Tibial artery (tissue), 4 donors: ENCODE measurements at places on chromosomes 5 and 9.

DNA sequence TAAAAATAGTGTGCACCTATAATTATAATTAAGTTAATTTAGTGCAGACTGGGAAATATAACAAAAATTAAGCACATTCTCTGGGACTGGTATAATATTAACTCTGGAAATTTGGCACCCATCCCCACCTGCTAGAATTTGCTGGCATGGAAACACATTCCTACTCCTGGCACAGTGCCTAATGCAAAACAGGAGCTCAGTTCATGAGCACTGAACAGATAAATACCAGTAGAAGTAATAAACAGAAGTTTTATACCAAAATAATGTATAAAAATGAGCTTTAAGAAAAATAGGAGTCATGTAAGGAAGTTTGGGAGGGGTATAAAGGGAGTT lies 23.7 kb upstream of the NPR3 start:
- no peak overlapping the region for H3K4me3 ChIP-seq
- peak overlapping the region; percentile 42 for H3K27ac ChIP-seq
- no peak for DNase-seq
- H3K27me3 ChIP-seq, result no peaks in the 10 kb centered on the region
- no peaks in the 10 kb centered on the region for H3K36me3 ChIP-seq

DNA sequence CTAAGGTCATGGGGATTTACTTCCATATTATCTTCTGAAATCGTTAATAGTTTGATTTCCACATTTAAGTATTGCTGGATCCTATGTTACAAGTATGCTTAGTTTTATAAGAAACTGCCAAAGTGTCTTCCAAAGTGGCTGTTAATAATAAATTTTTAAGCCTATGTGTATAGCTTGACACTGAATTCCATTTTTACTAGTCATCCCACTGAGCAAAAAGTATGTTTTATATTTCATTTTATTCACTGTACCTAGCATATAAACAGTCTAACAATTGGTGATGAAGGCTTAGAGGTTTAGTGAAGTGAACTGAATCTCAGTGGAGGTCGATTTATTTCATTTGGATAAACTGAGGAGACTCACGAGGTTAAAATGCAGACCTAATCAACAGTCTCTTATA lies 174.6 kb downstream of the ADAMTS6 start:
- no peaks in the 10 kb centered on the region for H3K4me1 ChIP-seq
- H3K4me3 ChIP-seq, result no peak overlapping the region
- no peaks in the 10 kb centered on the region for H3K27me3 ChIP-seq
- no peak overlapping the region for H3K27ac ChIP-seq

DNA sequence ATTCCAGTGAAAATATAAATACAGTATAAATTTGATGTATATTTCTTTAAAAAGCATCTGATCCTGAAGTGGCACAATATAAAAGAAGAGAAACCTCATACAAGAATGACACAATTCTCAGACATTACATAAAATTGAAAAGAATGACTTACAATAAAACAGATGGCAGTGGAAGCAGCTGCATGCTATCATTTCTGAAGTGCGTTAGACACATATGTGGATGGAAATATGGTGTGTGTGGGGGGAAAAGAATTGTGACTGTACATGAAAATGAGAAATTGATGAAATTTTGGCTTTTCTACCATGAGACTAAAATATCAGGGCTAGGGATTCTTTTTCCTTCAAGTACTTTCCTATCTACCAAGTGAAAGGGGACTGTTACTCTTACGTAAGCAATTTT lies 45.9 kb upstream of the CDH18 start:
- H3K4me3 ChIP-seq, result no peak overlapping the region
- H3K27me3 ChIP-seq, result no peaks in the 10 kb centered on the region
- no peak overlapping the region for H3K27ac ChIP-seq
- H3K36me3 ChIP-seq, result no peaks in the 10 kb centered on the region
- no peak for DNase-seq
- no peaks in the 10 kb centered on the region for H3K4me1 ChIP-seq

- peak overlapping the region; percentile 75 for H3K27ac ChIP-seq
- H3K4me1 ChIP-seq, result peaks cover 4% of the 10 kb centered on the region
- peak overlapping the region; percentile 17 for H3K4me3 ChIP-seq
Observed at GRCh38 chr5:151699071-151699901, 12.6 kb upstream of the SPARC start.

GRCh38 chr9:5869315-5870019 lies 21.2 kb upstream of the MLANA start:
- H3K27me3 ChIP-seq, result no peaks in the 10 kb centered on the region
- no peak for DNase-seq
- H3K36me3 ChIP-seq, result no peaks in the 10 kb centered on the region
- H3K27ac ChIP-seq, result no peak overlapping the region
- no peak overlapping the region for H3K4me3 ChIP-seq

GRCh38 chr9:126325821-126326220 lies 808 bp upstream of the MVB12B start:
- no peak for DNase-seq
- H3K27me3 ChIP-seq, result no peaks in the 10 kb centered on the region
- H3K4me1 ChIP-seq, result peaks cover 10% of the 10 kb centered on the region
- peak overlapping the region; percentile 86 for H3K27ac ChIP-seq
- peak overlapping the region; percentile 60 for H3K4me3 ChIP-seq
- no peaks in the 10 kb centered on the region for H3K36me3 ChIP-seq

DNA sequence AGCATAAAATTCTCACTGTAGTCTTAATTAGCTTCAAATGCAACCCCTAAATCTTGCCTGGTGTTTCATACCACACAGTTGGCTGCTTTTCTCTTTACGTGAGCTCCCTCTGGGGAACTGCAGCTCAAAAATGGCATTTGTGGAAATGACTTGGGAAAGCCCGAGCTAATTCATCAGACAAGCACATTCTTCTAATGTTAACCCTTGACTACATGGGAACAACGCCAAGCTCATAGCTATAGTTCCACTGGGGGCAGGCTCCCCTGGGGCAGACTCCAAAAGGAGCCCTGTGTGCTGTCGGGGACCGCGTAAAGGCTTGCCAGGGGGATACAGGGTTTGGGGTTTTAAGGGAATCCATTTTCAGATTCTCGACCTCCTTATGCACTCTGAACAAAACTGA lies 301.4 kb upstream of the DAP start:
- no peaks in the 10 kb centered on the region for H3K4me1 ChIP-seq
- no peak for DNase-seq
- no peaks in the 10 kb centered on the region for H3K36me3 ChIP-seq
- H3K4me3 ChIP-seq, result no peak overlapping the region
- peaks cover 2% of the 10 kb centered on the region for H3K27me3 ChIP-seq

GRCh38 chr9:110308633-110309038 lies 29.0 kb downstream of the TXNDC8 start:
- no peak for DNase-seq
- no peaks in the 10 kb centered on the region for H3K27me3 ChIP-seq
- no peaks in the 10 kb centered on the region for H3K36me3 ChIP-seq
- no peak overlapping the region for H3K4me3 ChIP-seq

GRCh38 chr5:107670932-107671741 lies at the start of gene EFNA5:
EFNA5 (minus strand) TSS chr5:107670937.
- H3K27me3 ChIP-seq, result no peaks in the 10 kb centered on the region
- H3K4me3 ChIP-seq, result peak within 1 kb of the TSS; percentile 60
- no peaks in the 10 kb centered on the region for H3K4me1 ChIP-seq
- peak; percentile 72 for DNase-seq

DNA sequence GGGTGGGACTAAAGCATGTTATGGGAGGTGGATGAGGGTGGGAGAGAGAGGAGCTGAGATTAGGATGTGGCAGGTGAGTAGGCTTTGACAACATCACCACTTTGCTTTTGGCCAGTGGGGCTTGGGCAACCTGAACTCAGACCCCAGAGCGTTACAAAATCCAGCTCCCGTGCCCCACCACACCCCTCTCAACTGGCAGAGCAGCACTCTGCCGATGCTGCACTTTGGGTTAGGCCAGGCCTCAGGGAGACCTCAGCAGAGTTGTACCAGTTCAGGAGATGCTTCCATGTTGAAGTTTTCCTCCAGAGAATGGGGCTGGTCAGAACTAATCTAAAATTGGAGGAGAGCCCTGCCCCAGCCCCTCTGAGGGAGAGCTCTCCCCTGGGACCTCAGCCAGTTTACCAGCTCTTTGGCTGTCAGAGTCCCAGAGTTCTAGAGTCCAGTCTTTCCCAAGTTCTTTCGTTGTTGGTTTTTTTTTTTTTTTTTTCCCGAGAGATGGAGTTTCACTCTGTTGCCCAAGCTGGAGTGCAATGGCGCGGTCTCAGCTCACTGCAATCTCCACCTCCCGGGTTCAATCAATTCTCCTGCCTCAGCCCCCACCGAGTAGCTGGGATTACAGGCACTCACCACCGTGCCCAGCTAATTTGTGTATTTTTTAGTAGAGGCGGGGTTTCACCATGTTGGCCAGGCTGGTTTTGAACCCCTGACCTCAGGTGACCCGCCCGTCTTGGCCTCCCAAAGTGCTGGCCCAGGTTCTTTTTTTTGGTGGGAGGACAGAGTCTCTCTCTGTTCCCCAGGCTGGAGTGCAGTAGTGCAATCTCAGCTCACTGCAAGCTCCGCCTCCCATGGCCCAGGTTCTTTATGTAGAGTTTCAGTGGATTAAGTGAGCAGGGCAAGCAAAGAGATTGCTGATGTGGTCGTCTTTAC lies 17.8 kb downstream of the NUDT2 start:
- no peak for DNase-seq
- H3K4me1 ChIP-seq, result no peaks in the 10 kb centered on the region
- H3K4me3 ChIP-seq, result no peak overlapping the region
- H3K27me3 ChIP-seq, result no peaks in the 10 kb centered on the region
- H3K27ac ChIP-seq, result no peak overlapping the region
- peaks cover 10% of the 10 kb centered on the region for H3K36me3 ChIP-seq

DNA sequence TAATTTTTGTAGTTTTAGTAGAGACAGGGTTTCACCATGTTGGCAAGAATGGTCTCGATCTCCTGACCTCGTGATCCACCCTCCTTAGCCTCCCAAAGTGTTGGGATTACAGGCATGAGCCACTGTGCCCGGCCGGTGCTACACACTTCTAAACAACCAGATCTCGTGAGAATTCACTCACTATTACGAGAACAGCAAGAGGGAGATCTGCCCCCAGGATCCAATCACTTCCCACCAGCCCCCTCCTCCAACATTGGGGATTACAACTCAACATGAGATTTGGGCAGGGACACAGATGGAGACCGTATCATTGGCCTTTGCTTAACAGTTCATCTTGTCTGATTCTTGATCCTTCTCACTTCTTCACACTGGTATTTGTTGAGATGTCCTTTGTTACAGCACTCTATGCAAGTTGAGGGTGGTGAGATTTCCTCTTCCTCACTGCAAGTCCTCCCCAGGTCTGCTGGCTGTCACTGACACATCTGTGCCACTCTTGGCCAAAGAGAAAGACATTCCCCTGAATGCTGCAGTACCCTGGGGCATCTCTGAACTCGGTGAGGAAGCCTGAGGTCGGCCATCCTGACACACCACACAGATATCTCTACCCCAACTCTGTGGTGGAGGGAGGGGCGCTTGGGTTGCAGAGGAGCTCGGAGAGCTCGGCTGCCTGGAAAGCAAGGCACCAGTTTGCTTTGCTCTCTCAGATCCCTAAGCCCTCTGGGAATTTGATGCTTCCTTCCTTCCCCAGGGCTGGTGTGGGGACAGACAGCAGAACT lies 4.2 kb upstream of the SUB1 start:
- no peak for DNase-seq
- no peaks in the 10 kb centered on the region for H3K27me3 ChIP-seq
- no peaks in the 10 kb centered on the region for H3K36me3 ChIP-seq
- no peak overlapping the region for H3K27ac ChIP-seq

DNA sequence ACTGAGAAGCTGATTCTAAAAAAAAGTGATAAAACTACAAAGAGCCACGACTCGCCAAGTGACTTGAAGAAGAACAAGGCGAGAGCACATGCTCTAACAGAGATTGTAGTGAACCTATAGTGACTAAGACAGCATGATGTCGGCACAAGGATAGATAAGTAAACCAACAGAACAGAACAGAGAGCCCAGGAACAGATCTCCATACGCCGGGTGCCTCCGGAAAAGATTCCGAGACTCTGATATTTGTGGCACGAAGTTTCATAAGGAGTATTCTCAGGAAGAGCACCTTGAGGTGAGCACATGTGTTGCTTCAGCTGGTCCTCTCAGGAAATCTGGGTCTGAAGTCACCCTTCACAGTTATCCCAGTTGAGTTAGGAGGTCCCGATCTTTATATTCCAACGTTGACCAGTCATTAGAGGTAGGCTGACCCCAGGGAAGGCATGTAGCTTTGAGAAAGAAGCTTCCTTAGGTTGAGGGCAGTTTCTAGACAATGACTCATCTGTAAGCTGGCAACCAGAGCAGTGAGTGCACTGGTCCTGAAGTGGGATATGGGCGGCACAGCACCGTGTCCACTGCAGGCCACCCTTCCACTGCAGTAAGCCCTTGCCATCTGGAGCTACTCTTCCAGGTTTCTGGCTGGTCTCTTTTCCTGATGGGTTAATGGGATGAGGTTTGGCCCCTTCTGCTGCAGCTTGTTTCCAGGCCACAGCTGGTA lies 13.6 kb upstream of the CLK4 start:
- no peaks in the 10 kb centered on the region for H3K27me3 ChIP-seq
- H3K4me3 ChIP-seq, result no peak overlapping the region
- DNase-seq, result no peak
- no peaks in the 10 kb centered on the region for H3K4me1 ChIP-seq
- H3K27ac ChIP-seq, result no peak overlapping the region

DNA sequence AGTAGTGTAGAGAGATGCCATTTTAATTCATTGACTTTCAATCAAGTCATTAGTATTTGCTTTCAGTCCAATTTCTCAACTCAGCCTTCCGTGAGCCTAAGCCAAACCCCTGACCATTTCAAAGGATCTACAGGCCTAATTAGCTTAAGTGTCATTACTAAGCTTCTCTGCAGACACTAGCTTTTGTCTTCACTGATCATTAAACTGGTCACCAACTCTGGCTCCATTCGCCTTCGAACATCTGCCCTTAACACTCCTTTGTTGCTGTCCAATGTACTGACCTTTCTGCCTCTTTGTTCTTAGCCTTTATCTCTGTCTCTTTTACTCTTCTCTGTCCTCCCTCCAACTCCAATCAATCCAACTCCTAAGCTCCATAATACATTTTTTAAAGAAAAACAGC lies 299.3 kb downstream of the DIRAS2 start:
- H3K27me3 ChIP-seq, result no peaks in the 10 kb centered on the region
- H3K4me1 ChIP-seq, result no peaks in the 10 kb centered on the region
- no peak overlapping the region for H3K27ac ChIP-seq
- no peak for DNase-seq

DNA sequence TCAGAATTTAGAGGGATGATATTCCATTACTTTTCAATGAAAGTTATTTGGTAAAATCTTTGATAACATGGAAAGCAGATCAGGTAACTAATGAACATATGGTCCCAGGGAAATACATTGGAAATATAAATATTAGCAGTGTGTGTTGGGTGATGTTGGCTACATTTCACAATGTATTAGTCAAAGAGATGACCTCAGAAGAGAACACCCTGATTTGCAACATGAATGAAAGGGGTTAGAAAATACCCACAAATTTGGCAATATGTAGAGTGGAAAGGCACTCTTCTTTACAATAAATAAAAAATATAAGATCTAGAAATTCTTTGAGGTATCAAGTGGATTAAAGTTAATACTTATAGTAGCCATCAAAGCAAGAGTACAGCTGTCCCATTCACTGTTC lies 606.7 kb downstream of the PSAT1 start:
- DNase-seq, result no peak
- no peaks in the 10 kb centered on the region for H3K36me3 ChIP-seq
- H3K4me1 ChIP-seq, result no peaks in the 10 kb centered on the region
- H3K27ac ChIP-seq, result no peak overlapping the region
- H3K4me3 ChIP-seq, result no peak overlapping the region
- H3K27me3 ChIP-seq, result no peaks in the 10 kb centered on the region

- H3K27ac ChIP-seq, result no peak overlapping the region
- peaks cover 3% of the 10 kb centered on the region for H3K36me3 ChIP-seq
- no peak for DNase-seq
- no peaks in the 10 kb centered on the region for H3K4me1 ChIP-seq
- H3K27me3 ChIP-seq, result no peaks in the 10 kb centered on the region
Observed at GRCh38 chr5:176474476-176474875, 26.3 kb downstream of the FAF2 start.
